ENCODE measurements at places on chromosomes 16 and 17. TPM values are rescaled to one million over a fixed set of nuclear protein-coding genes. Genes with fewer than 3 reads are reported as not detected.

Gene PRSS33
- 0.06 TPM for total RNA-seq

Gene MARCHF10
- 1.7 TPM for total RNA-seq

Gene TBC1D3K
- not detected for total RNA-seq

Gene OR4D1
- total RNA-seq, result not detected

Gene KRTAP4-4
- total RNA-seq, result not detected

Gene GJC1
- 26.1 TPM for total RNA-seq

Gene SLC6A2
- total RNA-seq, result 0.05 TPM

Gene SETD6
- total RNA-seq, result 11.0 TPM

Gene KRTAP2-2
- total RNA-seq, result not detected

Measured in A549 treated with AZD2906 at 1 μM for 4 hours (cell line).